Posterior cingulate gyrus (tissue), 11 donors: ENCODE measurements at places on chromosomes 16 and 17.

DNA sequence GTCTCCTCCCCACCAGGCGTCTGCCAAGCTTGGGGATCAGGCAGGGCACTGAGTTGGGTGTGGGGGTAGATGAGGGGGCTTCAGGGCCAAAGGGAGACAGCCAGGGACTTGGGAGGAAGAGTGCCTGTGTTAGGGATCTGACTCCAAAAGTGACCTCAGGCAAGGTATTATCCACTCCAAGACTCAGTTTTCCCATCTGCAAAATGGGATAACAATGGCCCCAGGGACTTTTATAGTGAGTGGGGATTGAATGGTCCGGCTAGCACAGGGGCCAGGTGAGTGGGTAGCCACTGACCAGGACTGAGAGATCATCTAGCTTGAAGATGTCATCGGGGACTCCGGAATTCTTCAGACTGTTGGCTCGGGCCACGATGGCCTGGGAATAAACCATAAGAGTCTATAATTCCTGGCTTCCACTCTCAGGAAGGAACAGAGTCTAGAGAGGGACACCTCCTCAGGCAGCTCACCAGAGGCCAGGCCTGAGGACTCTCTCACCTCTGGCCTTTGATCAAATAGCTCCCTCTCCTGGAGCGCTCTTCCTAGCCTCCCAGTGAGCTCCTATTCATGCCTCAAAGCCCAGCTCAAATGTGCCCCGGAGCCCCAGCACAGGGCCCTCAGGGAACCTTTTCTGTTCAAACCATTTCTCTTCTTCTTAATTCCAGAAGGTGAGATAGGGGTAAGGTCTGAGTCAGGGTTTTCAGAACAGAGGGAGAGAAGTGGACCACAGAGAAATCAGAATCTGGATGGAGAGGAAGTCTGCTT lies 3.5 kb downstream of the FLII start:
- DNase-seq: no peak

GRCh38 chr17:48997103-48997826 lies at the start of gene IGF2BP1:
TSS of gene IGF2BP1 (plus strand) at chr17:48997385. CDS start at chr17:48997746, 361 bp downstream.
- peak; percentile 39 for DNase-seq

DNA sequence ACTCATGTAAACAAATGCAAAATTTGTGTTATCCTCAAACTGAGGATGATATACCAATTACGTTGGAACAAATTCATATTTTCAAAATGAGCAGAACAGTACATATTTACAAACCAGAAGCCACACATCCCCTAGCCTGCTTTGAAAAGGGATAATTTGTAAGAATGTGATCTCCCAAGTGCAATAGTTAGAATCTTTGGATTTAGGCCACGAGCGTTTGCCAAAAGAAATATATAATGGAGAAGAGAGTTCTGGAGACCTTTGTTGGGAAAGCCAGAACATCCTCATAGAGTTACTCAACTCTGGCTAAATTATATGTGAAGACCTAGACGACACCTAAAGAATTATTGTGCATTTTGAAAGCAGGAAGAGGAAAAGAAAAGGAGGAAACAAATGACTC lies 449.3 kb downstream of the KCNJ2 start:
- no peak for DNase-seq

GRCh38 chr17:44353672-44354331 lies 8.7 kb downstream of the GRN start:
- no peak for DNase-seq
